Stimulated activated CD4-positive, alpha-beta T cell treated with anti-CD3 and anti-CD28 coated beads, Interleukin-1b, Interleukin-23, amount 100 ng/mL, for 24 hours (primary cell): ENCODE measurements at places on chromosomes 7 and 10.

- no peak for DNase-seq
These were observed 15.5 kb downstream of the CYTH3 start for GRCh38 chr7:6256677-6257535.

- DNase-seq = no peak
These were observed 348.5 kb upstream of the SHH start for GRCh38 chr7:156160811-156161210.

DNA sequence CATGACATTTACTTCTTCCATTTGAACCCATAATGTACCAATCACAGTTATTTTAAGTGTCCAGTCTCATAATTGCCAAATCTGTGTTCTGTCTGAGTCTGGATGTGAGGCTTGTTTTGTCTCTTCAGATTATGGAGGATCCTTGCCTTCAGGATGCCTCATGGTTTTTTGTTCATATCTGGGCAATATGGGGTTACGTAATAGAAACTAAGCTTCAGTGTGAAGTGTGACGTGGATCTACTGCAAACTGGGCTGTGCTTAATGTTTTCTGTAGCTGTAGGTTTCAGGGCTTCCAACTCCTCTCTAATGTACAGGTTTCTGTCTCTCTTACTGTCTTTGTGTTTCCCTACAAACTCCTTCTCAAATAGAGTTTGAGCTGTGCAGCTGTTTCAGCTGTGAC lies 223.7 kb upstream of the ADARB2 start:
- no peak for DNase-seq

- DNase-seq = no peak
These were observed 141.4 kb downstream of the GRID1 start for GRCh38 chr10:86225103-86225782.

- DNase-seq = no peak
These were observed 92.7 kb upstream of the FGFR2 start for GRCh38 chr10:121690970-121691369.

DNA sequence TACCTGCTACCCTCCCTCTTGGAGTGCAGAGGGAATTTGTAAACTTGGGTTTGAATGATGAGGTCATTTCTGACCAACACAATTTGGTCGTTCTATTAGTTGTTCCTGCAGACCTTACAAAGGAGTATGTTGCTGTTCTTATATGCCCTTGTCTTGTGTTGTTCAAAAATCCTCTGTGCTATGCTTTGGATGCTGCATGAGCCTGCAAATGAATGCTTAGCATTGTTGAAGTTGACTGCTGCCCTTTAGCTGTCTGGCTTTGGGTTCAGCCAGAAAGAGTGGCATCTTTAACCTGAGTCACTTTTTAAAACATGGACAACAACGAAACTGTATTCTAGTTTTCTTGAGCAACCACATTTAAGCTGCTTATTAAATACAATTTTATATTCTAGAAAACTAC lies 80.3 kb downstream of the SND1 start:
- no peak for DNase-seq
